Amygdala (tissue), 56 donors: ENCODE measurements at places on chromosomes 11 and 22.

DNA sequence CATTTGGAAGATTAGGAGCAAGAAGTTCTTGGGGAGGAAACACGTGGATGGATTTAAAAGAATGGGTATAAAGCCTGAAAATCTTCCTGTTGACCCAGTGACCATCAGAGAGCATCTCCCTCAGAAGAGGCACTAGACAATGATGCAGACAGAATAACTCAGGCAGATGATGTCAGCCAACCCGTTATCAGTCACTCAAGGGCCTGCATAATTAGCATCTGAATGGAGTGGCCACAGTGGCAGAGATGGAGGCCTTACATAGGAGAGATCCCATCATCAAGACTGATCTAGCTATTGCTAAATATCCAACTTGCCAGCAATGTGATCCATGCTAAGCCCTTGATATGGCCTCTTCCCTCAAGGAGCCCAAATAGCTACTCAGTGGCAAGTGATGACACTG lies 70.7 kb upstream of the CD82 start:
- no peak for DNase-seq

DNA sequence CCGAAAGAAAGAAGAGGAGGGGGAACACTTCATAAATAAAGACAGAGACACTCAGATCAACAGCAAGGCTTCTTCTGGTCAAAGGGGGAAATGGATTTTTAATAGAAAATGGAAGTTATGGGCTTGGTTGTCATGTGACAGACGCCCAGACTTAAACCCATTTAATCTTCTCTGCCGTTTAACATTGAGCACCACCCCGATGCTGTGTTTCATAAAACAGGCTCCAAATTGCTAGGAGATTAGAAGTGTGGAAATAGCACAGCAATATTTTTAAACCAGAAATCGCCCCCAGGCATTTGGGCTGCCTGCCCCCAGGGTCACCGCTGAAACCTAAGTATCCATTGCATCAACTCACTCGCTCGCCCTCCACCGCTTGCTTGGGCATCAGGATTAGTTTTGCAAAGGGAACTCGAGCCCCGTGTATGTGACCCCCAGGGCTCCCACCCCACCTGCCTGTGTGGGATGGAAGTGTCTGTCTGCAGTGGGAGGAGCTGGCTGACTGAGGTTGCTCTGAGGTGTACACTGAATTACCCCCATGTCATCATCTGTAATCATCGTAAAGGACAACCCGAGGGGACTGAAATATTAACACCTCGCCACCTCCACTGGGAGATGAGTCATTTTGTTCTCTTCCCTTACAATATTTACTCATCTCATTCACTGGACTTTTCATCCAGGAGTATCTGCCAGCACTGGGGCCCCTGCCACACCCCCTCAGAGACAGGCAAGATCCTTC lies 10.7 kb downstream of the DSCAML1 start:
- no peak for DNase-seq

GRCh38 chr11:32154275-32154674 lies 63.4 kb downstream of the RCN1 start:
- no peak for DNase-seq

- DNase-seq, result no peak
Measured at GRCh38 chr11:2096919-2097301, 42.3 kb downstream of the IGF2 start.

GRCh38 chr22:28904211-28904896 lies 21.0 kb downstream of the ZNRF3 start:
- DNase-seq, result no peak

- DNase-seq, result no peak
Measured at GRCh38 chr11:3093281-3094191, 36.3 kb upstream of the CARS1 start.

DNA sequence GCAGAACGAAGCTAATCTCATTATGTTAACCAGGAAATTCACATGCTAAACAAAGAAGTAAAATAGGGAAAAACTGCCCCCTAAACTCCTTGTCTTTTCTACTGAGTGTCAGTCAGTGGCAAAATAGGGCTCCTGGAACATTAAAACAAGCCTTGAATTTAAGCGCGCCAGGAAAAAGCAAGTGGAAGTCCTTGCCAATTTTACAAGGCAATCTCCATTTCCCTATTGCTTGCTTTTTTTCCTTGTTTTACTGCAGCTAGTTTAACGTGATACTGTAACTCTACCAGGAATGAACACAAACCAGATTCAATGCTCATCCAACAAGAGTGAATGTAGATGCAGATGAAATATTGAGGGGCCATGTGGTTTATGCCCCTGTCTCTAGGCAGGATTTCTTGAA lies 28.1 kb upstream of the KIRREL3 start:
- DNase-seq, result no peak

GRCh38 chr22:24247564-24248344 lies 2.9 kb upstream of the GGT5 start:
- DNase-seq, result peak; percentile 44

DNA sequence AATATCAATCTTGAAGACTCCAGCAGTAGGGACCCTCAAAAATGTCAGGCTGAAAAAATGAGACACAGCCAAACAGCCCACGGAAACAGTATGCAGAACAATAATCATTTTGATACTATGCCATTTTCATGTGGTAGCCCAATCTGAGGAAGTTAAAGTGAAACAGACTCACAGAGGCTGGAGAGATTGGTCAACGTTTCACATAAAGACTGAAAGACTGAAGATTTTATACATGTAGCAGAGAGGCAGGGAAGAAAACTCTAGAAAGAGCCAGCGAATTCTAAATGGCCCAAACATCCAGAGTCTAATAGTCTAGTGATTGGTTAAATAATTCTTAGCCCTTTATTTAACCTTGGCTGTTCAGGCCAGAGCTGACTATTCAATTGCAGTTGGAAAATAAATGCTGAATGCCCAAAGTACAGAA lies 49.4 kb downstream of the MAML2 start:
- DNase-seq, result no peak

- no peak for DNase-seq
Measured at GRCh38 chr11:115488945-115489344, 15.3 kb downstream of the CADM1 start.

DNA sequence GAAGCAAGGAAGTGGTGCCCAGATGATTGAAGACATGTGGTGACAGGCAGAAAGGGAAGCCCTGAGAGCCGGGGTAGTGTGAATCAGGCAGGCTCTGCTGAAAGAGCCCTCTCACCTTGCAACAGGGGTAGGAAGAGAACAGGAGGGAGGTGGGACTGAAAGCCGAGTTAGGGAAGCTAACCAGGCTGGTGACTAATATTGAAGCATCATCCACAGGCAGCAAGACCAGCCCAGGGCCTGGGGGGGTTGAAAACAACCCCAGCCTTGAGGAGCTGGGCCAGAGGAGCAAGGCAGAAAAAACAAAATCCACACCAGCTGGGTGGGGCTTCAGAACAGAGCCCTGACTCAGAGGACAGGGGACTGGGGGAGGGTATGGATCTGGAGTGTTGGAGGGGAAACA lies 35.0 kb upstream of the CRTAM start:
- no peak for DNase-seq

GRCh38 chr22:25399649-25400151 lies 164.8 kb upstream of the GRK3 start:
- no peak for DNase-seq

DNA sequence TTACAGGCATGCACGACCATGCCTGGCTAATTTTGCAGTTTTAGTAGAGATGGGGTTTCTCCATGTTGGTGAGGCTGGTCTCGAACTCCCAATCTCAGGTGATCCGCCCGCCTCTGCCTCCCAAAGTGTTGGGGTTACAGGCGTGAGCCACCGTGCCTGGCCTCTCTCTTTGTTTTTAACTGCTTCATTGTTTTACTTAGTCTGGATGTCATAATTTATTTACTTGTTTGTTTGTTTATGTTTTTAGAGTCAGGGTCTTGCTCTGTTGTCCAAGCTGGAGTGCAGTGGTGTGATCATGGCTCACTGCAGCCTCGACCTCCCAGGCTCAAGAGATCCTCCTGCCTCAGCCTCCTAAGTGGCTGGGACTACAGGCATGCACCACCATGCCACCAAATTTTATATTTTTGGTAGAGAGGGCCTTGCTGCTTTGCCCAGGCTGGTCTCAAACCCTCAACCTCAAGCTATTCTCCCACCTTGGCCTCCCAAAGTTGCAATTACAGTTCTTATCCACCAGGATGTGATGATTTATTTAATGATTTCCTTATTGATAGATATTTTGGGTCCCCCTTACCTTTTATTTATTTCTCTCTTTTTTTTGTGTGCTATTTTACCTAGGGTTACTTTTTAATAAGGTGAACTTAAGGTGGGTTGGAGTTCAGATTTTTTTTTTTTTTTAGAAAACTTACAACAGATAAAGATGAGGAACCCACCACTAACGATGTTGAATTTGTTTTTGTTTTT lies 52.6 kb upstream of the ADA2 start:
- DNase-seq, result no peak

DNA sequence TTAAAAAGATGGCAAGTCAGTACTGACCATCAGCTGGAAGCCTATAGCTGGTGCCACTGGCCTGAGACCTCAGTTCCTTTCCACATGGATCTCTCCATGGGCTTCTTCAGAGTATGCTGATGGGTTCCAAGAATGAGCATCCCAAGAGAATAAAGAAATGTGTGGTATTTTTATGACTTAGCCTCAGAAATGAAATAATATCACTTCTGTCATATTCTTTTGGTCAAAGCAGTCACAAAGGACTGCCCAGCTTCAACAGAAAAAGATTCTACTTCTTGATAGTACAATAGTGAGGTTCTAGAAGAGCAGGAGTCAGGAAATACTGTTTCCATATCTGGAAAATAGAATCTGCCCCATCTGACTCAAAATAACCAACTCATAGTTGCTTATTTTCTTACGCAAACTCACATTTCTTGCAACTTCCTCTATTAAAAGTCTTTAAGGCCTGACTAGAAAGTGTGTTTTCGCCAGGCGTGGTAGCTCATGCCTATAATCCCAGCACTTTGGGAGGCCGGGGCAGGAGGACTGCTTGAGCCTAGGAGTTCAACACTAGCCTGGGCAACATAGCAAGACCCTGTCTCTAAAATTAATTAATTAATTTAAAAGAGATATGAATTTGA lies 116.9 kb downstream of the SIK3 start:
- no peak for DNase-seq

- no peak for DNase-seq
Measured at GRCh38 chr11:959027-959426, 33.4 kb downstream of the AP2A2 start.

- no peak for DNase-seq
Measured at GRCh38 chr11:5815534-5815933, 6.8 kb downstream of the OR52N2 start.
